ENCODE measurements at places on chromosomes 11 and 22.

- no peak for DNase-seq
Measured at GRCh38 chr22:37740455-37741311, 43.8 kb downstream of the TRIOBP start.

- DNase-seq, result no peak
Measured at GRCh38 chr11:50075856-50076255, 43.2 kb downstream of the OR4C45 start.

- DNase-seq, result no peak
Measured at GRCh38 chr22:24455039-24455438, 27.6 kb downstream of the ADORA2A start.

GRCh38 chr22:44603767-44604166, 98.2 kb upstream of the PRR5 start:
- DNase-seq, result no peak

DNA sequence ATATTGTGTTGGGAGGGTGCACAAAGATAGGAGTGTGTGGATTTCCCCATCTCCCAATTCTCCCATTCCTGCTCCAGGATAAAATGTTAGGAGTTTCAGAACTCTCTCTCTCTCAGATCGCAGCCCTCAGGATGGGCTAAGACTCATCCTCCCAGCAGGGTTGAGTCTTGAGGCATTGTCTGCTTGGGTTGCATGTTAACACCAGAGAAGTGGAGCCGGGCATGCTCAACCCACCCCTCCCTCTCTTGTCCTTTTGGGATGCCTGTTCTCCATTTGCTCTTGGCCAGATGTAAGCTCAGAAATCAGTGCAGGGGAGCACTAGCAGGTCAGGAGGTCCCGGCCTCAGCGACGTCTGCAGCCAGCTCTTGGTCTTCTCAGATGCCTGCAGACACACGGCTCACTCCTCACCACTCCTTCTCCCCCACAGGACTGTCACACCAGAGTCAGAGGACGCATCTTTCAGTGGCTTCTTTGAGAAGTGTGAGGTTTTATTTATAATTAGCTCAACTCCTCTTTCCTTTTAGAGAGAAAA, 1456.5 kb downstream of the TBC1D22A start:
- no peak for DNase-seq

- DNase-seq, result no peak
Measured at GRCh38 chr11:35293035-35293434, 126.3 kb downstream of the SLC1A2 start.

GRCh38 chr11:7321473-7322450, 70.1 kb downstream of the SYT9 start:
- DNase-seq, result no peak

DNA sequence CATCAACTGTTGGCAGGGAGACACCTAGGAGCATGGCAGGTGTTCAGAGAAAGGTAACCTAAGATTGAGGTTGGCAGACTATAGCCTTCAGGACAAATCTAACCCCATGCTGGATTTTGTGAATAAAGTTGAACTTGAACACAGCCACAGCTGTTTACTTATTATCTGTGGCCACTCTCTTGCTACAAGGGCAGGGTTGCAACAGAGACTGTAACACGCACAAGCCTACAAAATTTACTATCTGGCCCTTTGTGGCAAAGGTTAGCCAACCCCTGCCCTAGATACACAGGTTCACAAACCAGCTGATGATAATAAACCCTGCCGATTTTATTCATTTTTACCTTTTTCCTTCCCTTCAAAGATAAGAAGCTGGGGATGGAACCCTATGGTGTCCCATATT, 2.5 kb downstream of the THYN1 start:
- DNase-seq, result no peak

DNA sequence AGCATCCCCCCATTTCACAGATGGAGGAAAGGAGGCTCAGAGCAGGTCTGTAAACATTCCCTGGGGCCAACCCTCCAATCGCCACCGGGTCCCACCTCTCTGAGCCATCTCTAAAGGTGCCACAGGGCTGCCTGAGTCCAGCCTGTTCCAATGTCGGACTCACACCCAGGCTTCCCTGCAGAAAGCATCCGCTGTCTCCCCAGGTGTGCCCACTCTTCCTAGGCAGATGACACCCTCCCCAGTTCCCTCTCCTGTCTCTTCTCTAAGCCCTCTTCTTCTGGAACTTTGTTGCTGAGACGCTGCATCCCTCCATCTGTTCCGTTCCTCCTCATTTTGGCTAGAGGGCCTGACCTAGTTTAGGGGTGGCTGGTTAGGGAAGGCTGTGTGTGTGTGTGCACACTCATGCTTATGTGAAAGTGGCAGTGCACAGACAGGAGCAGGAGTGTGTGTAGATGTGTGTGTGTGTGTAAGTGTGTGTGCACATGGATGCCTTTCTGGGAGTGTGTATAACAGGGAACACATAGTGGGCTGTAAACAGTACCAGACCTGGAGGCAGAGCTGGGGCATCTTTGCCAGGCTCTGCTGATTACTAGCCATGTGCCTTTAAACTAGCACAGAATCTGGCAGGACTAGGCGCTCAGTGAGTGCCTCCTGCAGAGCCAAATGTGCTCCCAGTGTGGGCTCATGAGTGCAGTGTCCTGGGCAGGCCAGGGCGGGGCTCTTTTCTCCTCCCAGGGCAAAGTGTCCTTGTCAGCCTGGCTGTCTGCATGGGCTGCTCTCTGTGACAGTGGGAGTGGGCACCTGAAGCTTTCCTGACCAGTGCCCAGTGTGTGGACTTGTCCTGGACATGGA, 77.3 kb upstream of the NECTIN1 start:
- peak; percentile 36 for DNase-seq

GRCh38 chr22:38981005-38981991, 849 bp upstream of the APOBEC3B start:
- DNase-seq, result no peak

- DNase-seq, result no peak
Measured at GRCh38 chr11:68651985-68652682, 32.2 kb upstream of the GAL start.

GRCh38 chr11:59212744-59213631, at the start of gene MPEG1:
Gene MPEG1, minus strand, starts transcription at chr11:59212927. Its CDS starts 62 bp downstream, at chr11:59212865.
- no peak for DNase-seq

DNA sequence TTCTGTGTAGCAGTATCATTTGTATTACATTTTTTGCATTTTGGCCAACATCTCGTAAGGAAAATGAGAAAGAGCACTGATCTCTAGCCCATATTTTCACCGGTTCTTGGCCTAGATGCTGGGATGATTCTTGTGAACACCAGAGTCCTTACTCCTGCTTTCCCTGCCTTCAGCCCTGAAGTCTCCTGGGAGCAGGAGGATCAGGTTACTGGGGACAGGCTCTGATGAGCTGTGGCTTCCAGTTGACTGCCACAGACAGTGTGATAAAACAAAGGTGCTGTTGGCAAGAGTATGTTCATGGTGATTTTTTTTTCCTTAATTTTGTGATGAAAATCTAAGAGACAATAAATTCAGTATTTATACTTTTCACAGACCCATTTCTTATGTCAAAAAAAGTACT, 34.2 kb upstream of the ADSL start:
- DNase-seq, result no peak

DNA sequence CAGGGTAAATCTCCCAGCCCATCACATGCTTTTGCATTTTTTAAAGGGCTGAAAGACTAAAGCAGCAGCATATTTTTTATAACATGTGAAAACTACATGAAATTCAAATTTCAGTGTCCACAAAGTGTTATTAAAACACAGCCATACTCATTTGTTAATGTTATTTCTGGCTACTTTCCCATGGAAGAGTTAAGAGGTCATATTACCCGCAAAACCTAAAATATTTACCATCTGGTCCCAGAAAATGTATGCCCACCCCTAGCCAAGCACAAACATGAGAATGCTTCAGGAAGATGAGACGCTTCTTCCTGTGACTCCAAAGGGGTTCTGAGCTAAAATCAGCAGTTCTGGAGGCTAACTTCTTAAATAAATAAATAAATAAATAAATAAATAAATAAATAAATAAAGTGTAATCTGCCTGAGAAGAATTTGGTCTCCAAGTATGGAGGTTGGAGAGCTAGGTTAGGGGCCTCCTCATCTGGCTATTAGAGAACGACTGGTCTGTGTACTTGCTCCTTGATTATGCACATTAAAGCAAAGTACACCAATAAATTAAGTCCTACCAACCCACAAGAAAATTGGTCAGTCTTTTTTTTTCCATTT, 9.7 kb downstream of the IMMP1L start:
- no peak for DNase-seq

DNA sequence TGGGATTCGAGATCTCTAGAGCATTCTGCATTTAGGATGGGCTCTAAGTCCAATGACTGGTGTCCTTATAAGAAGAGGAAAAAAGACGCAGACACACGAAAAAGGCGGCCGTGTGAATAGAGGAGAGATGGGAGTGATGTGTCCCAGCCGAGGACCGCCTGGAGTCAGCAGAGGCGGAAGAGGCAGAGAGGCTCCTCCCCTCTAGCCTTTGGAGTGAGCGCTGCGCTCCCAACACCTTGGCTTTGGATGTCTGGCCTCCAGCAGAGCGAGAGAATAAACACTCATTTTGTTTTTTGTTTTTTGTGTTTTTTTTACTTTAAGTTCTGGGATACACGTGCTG, 83.0 kb upstream of the RTL6 start:
- peak; percentile 42 for DNase-seq

DNA sequence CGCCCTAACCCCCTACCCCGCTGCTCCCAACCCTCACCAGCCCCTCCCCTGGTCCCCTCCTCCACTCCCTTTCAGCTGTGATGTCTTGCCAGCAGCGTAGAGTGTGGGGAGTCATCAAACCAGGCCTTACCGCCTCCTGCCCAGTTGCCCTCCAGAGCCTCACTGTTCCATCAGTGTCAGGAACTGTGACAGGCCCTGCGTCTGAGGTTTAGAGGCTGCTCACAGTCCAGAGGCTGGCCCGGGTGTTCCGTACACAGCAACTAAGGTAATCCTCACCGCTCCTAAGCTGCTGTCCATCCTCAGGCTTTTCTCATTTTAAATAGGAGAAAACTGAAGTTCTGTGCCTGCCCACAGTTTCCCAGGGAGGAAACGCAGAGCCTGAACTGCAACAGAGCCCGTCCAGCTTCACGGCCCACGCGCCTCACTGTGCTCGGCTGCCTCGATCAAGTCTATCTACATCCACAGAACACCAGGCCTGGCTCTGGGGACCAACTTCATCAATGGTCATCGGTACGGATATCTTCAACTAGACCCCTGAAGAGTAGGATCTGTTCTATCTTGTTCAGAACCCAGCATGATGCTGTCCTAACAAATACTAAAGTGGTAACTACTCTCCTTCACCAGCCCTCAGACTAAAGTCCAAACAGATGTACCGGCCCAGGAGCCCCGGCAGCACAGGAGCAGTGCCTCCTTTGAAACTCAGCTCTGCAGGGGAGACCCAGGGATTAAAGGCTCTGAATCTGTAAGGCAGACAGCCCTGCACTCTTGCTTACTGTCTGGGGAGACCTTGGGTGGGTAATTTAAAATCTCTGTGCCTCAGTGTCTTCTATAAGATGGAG, 10.3 kb downstream of the VPS37C start:
- peak; percentile 45 for DNase-seq

DNA sequence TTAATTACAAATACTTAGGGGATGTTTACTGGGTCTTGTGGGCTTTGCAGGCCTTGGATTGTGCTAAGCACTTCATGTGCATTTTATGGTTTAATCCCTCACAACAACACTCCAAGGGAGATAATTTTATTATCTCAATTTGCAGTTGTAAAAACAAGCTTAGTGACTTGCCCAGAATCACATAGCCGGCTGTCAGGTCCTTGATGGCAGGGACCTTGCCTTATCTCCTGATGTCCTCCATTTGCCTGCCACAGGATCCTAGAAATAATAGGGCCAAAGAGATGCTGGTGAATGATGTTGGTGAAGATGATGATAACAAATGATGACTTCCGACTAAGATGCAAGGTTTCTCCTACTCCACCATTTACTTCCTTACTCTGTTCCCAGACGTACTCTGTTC, 385.4 kb downstream of the TMEM135 start:
- no peak for DNase-seq

- no peak for DNase-seq
Measured at GRCh38 chr11:117097014-117097388, 1.2 kb downstream of the SIK3 start.

- DNase-seq, result no peak
Measured at GRCh38 chr11:72974487-72975205, 160.4 kb downstream of the ATG16L2 start.

DNA sequence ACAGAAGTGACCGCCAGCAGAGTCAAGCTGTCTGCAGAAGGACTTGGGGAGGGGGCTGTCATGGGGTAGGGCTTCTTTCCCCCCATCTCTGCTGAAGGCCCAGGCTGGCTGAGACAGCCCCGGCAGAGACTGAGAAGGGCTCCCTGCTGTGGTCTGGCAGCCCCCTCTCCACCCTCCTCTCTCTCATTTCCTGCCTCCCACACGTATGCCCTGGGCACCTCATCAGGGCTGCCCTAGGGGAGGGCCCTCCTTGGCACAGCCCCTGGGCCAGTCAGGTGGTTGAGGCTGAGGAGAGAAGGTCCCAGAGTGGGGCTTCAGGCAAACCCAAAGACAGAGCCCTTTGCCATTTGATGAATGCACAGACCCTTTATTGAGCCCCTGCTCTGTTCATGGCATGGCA, 3.6 kb downstream of the RASD2 start:
- no peak for DNase-seq

DNA sequence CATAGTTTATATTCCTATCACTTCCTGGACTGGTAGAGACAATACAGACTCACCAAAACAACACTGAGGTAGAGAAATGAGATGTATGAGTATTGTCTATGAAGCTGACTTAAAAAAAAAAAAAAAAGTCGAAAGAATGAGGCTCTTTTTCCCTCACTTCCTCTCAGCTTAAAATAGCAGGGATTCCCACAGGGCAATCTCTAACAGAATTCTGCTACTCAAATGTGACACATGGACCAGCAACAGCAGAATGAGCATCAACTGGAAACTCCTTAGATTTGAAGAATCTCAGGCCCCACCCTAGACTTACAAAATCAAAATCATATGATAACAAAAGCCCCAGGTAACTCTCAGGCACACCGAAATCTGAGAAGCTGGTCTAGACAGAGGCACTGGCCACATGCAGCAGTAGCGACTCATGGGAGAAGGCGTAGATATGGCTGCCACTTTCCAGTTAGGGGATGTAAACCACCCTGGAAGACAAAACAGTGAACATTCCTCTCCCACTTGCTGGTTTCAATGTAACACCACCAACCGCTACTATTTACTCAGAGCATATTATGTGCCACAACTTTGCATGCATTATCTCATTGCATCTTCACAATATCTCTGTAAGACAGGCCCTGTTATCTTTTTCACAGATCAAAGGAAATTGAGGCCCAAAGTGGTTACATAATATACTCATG, 128.0 kb downstream of the RBFOX2 start:
- no peak for DNase-seq

GRCh38 chr11:14300661-14301304, 58.2 kb downstream of the RRAS2 start:
- DNase-seq, result no peak

DNA sequence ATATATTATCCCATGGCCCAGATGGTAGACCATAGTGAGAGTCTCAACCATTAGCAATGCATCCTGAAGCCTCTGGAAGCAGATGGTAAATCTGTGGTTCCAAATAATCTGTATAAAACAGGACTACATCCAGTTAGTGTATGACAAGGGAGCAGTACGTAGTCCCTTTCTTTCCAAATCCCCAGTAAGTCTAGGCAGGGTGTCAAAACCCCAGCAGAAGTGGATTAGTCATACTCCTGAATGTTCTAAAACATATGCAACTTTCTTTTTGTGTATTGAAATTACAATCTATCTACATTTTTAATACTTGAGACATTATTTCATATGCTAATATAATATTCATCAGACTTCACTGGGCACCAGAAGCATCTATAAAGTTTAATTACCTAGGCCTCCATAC, 295.1 kb upstream of the ANO5 start:
- DNase-seq, result no peak

- DNase-seq, result no peak
Measured at GRCh38 chr11:45413156-45413858, 127.2 kb upstream of the SYT13 start.

GRCh38 chr22:23574877-23575276, 5.2 kb downstream of the IGLL1 start:
- DNase-seq, result peak; percentile 66

Measured in posterior vena cava (tissue), 2 donors.